Substantia nigra (tissue), 51 donors: ENCODE measurements at places on chromosomes 12 and 14.

DNA sequence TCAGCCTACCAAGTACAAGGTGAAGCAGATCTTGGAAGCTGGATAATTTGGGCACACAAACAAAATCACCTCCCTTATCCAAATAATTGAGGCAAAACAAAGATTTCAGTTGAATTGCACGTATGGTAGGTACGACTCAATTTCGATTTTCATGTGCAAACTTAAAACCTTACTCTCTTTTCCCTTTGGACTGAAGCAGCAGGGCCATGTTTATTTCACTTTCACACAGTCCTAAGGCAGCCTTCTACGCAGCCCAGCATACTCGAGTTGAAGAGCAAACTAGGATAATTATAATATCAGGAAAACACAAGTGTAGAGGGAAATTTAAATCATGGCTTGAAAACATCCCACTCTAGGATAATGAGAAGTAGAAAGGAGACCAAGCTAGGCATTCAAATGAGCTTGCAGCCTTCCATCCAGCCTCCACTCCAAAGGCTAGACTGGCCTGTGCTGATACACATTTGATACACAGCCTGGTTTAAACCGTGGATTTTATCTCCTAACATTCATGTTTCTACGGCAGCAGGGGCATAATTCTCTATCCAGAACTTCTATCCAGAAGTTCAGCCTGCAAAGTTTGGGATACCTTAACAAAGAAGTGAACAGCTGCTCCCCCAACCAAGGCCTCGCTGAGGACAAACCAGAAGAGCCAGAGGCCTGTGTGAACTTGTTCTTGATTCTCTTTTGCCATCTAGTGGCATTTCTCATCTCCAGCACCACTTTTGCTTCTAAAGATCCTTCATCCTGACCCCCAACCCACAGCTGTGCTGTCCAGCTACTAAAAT is 2.4 kb upstream of the RNASE7 start:
- DNase-seq = peak; percentile 53

GRCh38 chr14:30573226-30573814 is 14.4 kb downstream of the G2E3 start:
- DNase-seq = no peak

DNA sequence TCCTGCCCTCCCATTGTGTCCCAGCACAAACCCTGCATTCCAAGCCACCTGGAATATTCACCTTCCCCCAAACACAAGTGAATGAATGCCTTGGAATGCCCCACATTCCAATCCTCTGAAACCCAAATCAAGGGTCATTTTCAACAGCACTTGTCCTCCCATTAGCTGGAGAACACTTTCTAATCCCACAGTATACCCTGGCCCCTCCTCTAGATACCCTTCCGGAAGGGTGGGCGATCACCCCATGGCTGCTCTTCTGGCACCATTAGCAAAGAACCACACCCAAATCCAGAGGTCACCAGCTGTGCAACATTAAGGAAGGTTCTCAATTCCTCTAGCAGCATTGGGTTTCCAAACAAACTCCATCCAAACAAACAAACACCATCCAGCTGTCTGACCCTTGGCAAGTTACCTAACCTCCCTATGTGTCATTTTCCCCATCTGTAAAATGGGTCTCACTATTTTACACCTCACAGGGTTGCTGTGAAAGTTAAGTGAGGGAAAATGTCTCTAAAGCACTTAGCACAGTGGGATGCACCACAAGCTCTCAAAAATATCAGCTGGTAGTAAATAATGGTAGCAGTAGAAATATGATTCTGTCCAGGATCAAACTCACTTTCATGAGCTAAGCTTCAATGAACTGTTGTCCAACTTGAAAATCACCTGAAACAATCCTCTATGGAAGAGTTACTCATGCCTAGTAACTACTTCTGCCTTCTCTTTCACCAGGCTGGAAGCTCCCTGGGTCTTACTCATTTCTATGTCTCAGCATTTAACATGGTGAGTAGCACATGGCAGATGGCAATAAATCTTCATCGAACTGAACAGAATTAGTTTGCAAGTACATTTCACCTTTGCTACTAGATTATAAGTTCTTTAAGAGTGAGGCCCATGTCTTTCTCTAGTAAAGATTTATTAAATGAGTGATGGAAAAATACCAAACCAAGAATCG is 5.3 kb downstream of the NUAK1 start:
- DNase-seq = no peak

DNA sequence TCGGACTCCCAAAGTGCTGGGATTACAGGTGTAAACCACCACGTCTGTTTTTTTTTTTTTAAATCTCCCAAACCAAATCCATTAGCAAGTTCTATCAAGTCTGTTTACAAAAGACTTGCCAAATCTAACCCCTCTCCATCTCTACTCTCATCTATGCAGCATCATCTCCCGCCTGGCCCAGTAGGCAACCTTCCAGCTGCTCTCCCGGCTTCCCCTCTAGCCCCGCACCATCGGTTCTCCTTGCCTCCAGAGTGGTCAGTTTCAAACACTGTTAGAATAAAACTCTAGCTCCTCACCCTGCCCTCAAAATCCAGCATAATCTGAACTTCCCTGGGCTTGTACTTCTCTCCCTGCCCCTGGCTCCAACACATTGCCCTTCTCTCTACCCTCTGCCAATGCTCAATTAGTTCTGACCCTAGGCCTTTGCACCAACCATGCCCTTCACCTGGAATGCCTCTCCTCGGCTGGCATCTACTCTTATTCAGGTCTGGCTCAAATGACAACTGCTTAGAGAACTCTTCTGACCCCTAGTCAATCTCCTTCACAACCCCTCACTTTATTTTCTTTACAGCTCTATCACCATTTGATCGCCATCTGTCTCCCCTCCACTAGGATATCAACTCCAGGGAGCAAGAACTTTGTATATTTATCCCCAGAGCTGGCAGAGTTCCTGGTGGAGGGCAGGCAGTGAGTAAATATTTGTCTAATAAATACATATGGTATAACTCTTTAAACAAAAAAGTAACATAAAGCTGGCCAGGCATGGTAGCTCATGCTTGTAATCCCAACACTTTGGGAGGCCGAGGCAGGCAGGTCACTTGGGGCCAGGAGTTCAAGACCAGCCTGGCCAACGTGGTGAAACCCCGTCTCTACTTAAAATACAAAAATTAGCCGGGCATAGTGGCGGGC is 4.9 kb downstream of the WSB2 start:
- no peak for DNase-seq

DNA sequence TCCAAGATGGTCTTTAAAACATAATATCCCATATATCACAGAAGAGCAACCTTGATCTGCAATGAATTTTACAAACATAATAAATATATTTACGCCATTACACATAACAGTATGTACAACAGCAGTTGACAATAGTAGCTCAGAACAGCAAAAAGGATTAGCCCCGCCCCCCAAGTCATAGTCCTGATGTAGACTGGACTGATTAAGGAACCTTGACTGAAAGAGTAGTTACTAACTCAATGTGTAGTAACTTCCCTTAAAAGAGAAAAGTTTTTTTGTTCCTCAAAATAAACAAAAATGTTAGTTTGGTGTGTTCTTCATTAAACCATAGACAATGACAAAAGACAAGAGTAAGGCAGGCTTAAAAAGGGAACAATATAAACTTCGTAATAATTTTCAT is 44.5 kb downstream of the GTF2A1 start:
- DNase-seq = peak; percentile 5

DNA sequence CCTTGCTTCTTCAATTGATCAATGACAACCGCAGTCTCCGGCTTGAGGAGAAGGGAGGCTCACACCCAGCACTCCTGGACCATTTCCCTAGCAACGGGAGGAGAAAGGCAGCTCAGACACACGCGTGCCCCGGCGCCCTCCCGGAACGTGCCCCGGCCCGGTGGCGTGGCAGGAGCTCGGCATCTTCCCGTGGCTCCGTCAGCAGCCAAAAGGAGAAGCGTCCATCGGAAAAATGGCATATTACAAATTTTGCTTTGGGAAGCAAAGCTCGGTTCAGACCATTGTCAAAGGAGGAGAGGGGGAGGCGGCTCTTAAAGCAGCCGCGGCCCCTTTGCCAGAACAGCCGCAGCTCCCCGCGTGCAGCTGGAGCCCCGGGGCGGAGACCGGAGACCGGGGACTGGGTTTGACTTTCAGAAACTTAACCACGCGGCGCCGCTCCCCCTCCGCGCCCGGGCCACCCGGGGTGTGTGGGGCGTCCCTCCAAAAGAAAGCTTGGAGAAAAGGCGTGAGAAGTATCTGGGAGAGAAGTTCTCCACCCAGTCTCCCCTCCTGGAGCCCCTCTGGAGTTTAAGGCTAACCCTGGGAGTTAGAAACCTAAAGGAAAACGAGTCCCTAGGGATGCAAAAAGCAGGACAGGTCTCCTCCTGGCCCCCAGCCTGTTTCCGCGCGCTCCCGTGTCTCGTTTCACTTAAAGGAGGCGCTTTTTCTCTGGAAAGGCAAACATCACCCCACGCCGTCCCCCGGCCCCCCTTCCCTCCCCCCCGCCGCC is 545 bp downstream of the PPFIA2 start:
- DNase-seq = peak; percentile 45
